HCT116 (cell line): ENCODE measurements at places on chromosomes 3 and 15. TPM values are rescaled to one million over a fixed set of nuclear protein-coding genes. Genes with fewer than 3 reads are reported as not detected.
A peak's percentile ranks its signal among the peaks of the same experiment; 100 is the strongest.

The SI gene
- total RNA-seq = not detected

The RUVBL1 gene
- total RNA-seq = 129 TPM

The CCDC39 gene
- not detected for total RNA-seq

GRCh38 chr3:94063496-94064119 lies 747 bp downstream of the NSUN3 start:
- peaks cover 6% of the 10 kb centered on the region; the same call in 1 of the 2 replicates for H3K4me1 ChIP-seq
- H3K4me3 ChIP-seq = peak overlapping the region; percentile 78
- H3K27me3 ChIP-seq = no peaks in the 10 kb centered on the region

DNA sequence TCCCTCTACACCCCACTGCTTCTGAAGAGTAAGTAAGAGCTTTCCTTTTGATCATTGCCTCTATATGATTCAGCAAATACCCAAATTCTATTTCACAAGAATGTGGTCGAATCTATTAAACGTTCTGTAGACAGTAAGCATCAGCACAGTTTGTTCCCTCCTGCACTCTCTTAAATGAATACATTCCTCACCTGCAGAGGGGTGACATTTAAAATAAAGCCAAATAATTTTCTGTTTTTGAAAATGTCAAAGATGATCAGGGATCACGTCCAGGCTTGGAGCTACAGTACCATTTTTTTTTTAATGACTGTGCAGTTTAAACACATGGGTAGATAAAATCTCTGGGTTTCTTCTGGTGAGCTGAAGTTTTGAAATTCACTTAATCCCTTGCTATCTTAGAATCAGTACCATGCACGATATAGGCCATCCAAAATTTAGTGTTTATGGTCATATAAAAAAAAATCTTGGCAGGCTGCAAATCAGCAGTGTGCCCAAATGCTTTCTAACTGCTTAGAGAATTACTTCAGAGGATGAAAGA lies 12.8 kb downstream of the PYDC2 start:
- DNase-seq = no peak
- peaks cover 10% of the 10 kb centered on the region for H3K4me1 ChIP-seq
- no peak overlapping the region for H3K4me3 ChIP-seq
- no peaks in the 10 kb centered on the region for H3K36me3 ChIP-seq
- no peaks in the 10 kb centered on the region for H3K27me3 ChIP-seq

DNA sequence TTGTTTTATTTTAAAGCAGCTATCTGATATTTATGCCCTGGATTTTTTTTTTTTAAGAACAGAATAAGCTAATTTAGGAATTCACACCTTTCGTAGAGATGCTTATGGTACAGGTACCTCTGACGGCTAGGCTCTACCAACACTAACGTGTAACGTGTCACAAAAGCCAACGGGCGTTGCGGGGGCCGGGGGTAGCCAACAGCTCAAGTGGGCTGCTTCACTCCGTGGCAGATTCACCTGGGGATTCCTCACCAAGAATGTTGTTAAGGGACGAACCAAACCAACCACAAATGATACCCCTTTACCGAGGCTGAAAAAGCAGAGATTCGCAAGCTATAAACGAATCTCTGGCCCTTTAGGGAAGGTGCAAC lies 1.0 kb downstream of the TMCC1 start:
- peak overlapping the region; percentile 74 for H3K27ac ChIP-seq
- peak overlapping the region; percentile 95 for H3K4me3 ChIP-seq
- no peaks in the 10 kb centered on the region for H3K27me3 ChIP-seq
- no peak for DNase-seq

GRCh38 chr15:88688394-88688933 lies 49.6 kb downstream of the ISG20 start:
- H3K27ac ChIP-seq = no peak overlapping the region
- no peak overlapping the region for H3K4me3 ChIP-seq
- H3K27me3 ChIP-seq = peaks cover 15% of the 10 kb centered on the region
- H3K4me1 ChIP-seq = no peaks in the 10 kb centered on the region
- DNase-seq = no peak
